ENCODE measurements at places on chromosomes 1 and 21. TPM values are rescaled to one million over a fixed set of nuclear protein-coding genes. Genes with fewer than 3 reads are reported as not detected.

KRTAP10-7 gene
- total RNA-seq: not detected

OR2L3 gene
- not detected for total RNA-seq

FCRL1 gene
- not detected for total RNA-seq

ARHGEF11 gene
- total RNA-seq: 15.3 TPM

HMGN1 gene
- 193 TPM for total RNA-seq

PRDX1 gene
- total RNA-seq: 2,419 TPM

OLIG2 gene
- not detected for total RNA-seq

OXCT2 gene
- total RNA-seq: 0.25 TPM

OR14K1 gene
- not detected for total RNA-seq

IL12RB2 gene
- total RNA-seq: 0.04 TPM

RASAL2 gene
- total RNA-seq: 13.8 TPM

ADAM15 gene
- total RNA-seq: 98.4 TPM

Measured in A549 treated with ZK216348 at 1 μM for 4 hours (cell line).